ENCODE measurements at places on chromosomes 7 and 10.

DNA sequence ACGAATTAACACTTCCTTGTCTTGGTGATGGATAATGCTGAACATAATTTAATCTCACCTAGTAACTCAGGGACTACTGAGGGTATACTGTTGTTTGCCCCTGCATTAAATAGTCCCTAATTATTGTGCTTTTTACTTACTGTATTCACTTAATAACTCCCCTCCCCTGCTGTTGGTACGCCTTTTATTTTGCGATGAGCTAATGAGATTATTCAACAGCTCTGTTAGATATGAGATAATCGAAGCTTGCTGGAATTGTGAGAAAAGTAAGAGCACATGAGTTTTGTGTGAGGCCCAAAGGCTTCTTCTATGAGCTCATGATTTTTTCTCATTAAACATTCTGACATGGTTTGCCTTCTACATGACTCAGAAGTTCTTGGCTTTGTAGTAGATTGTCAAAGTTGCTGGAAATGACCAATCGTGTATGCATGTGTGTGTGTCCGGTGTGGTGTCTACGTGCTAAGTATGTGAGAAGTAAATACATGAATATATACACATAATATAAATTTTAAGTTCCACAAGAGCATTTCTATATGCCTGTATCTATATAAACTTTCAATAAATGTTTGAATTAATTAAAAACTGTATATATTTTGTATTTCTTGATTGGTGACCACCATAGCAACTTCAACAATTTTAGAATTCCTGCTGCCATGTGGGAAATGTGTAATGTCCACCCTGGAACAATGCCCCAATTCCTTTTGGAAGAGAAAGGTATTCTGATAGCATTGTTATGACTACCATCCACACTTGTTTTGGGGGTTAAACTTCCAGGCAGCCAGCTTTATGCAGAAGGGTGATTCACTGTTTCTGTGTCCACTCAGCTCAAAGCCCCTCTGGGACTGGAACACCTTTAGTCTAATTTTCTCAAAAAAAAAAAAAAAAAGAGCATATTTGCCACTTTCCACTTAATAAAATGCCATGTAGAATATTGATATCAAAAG lies 106.2 kb downstream of the SAMD9 start:
- DNase-seq = no peak

- no peak for DNase-seq
Observed at GRCh38 chr10:94103801-94104221, 110.1 kb downstream of the PLCE1 start.

DNA sequence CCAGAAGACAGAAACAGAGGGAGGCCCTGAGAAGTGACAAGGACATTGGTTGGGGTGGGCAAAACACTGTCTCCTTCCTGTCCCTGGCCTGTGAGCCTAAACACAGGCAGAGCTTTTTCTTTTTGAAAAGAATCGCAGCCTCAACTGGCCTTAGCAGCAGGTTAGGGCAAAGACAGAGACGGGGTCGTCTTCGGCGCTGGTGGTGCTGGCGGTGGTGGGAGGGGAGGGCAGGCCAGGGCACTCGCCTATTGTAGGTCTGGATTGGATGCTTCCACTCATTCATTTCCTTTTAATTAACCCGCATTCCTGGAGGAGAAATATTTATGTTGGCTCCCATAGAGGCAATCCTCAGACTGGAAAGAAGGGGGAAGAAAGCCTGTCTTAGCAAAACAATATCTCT lies 22.6 kb downstream of the WNT8B start:
- no peak for DNase-seq

DNA sequence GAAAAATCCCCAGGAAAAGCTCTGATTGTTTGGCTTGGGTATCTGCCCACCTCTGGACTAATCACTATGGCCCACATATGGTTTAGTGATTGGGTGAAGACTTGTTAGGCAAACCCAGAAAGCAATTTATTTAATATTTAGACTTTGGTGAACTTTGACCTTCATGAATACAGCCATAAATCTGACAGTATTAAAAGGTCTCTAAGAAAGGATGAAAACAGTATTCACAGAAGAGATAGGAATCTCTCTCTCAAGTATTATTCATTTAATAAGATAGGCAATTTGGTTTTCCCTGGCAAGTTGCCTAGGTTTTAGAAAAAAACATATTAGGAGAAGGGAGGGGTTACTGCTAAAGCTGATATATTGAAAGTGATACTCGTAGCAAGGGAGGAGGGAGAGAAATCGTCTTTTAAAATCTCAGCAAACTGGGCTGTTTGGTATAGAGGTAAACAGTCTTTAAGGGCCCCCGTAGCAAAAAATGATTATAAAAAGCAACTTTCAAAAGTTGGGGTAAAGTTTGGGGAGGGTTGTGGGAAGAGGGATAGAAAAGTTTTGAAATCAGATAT lies 57.1 kb downstream of the LSMEM1 start:
- no peak for DNase-seq

GRCh38 chr10:84715911-84716310 lies 387.5 kb downstream of the CCSER2 start:
- no peak for DNase-seq

- no peak for DNase-seq
Observed at GRCh38 chr7:77430927-77431326, 14.8 kb upstream of the GSAP start.

- DNase-seq = no peak
Observed at GRCh38 chr10:64286533-64286932, 765.3 kb downstream of the REEP3 start.

- DNase-seq = no peak
Observed at GRCh38 chr10:122485670-122486069, 24.3 kb downstream of the HTRA1 start.

DNA sequence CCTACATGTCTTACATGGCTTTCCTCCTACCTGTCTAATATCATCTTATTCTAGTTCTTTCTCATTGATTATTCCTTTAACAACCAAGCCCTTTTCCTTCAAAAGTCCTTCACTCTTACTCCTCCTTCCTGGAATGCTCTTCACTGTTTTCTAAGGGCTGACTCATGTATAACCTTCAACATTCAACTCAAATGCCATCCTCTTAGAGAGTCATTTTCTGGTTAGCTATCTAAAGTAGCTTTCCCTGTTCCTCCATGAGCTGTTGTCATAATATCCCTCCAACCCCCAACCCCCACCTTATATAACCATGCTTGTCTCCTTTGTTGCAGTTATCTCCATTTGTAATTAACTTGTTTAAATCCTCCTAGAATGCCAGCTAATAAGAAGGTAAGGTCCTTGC lies 286.8 kb downstream of the ADK start:
- no peak for DNase-seq
